ENCODE measurements at places on chromosomes 5 and 9.

- DNase-seq = no peak
Measured at GRCh38 chr5:127353327-127353726, 62.7 kb downstream of the MEGF10 start.

GRCh38 chr5:147754372-147755122 is 28.0 kb downstream of the JAKMIP2 start:
- no peak for DNase-seq

DNA sequence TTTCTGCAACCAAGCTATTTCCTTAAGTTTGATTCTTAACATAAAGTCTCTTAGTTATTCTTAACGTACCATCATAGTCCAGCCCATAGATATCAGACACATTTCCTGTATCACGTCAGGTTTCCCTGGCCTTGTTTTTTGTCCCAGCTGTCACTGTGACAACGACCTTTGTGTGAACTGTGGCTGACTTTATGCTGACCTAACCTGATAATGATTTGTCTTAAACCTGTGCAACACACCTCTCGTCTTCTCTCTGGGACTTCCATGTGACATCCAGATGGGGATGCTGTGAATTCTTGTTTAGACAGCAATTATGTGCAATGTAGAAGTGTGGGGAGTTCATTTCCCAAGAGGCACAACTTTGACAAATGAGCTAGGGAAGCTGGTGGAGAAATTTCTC is 662.8 kb downstream of the PTPRD start:
- no peak for DNase-seq

- peak; percentile 42 for DNase-seq
Measured at GRCh38 chr5:178461004-178461730, 129.0 kb downstream of the COL23A1 start.

- DNase-seq = peak; percentile 23
Measured at GRCh38 chr9:131739959-131740648, at the start of gene RAPGEF1. Gene RAPGEF1, minus strand, starts transcription at chr9:131740076. Its CDS starts 246 bp downstream, at chr9:131739830.

DNA sequence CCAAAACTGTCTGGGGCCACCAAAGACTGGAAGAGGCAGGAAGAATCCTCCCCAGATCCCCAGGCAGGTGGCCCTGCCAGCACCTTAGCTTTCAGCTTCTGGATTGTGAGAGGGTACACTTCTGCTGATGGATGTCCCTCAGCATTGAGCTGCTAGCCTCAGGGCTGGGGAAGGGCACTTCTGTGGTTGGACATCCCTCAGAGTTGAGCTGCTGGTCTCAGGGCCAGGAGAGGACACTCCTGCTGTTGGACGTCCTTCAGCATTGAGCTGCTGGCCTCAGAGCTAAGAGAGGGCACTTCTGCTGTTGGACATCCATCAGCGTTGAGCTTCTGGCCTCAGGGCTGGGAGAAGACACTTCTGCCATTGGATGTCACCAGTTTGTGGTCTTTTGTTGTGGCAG is 83.8 kb upstream of the FCN1 start:
- no peak for DNase-seq
